AG20443 (cell line): ENCODE measurements at places on chromosomes 6 and 20.

GRCh38 chr6:147274776-147275175 lies 70.6 kb downstream of the STXBP5 start:
- DNase-seq: no peak

- peak; percentile 79 for DNase-seq
Observed at GRCh38 chr20:17558154-17558940, 11.5 kb upstream of the DSTN start.

DNA sequence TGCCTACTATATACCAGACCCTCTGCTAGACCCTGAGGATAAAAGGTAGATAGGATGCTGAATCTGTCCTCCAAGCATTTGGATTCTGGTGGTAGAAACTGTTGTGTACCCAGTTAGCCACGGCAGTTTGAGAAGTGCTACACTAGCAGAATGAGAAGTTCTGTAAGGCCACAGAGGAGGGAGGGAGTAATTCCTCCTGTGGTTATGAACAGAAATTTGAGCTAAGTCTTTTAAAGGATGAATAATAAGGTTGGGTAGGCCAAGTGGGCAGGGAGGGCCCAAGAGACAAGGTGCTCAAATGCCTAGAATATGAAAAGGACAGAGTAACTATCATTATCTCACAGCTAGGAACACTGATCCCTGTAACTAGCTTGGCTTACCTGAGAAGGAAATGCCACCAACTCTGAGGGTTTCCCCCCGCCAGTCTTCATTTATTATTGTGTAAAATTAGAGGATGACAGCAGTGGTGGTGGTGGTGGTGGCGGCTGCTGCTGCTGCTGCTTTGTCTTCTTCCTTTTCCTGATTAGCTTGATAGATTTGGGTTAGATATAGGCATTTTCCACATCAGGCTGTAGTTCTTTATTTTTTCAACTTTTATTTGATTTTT lies 243.3 kb downstream of the PRL start:
- no peak for DNase-seq

- no peak for DNase-seq
Observed at GRCh38 chr20:17710379-17711266, 10.9 kb downstream of the BANF2 start.

DNA sequence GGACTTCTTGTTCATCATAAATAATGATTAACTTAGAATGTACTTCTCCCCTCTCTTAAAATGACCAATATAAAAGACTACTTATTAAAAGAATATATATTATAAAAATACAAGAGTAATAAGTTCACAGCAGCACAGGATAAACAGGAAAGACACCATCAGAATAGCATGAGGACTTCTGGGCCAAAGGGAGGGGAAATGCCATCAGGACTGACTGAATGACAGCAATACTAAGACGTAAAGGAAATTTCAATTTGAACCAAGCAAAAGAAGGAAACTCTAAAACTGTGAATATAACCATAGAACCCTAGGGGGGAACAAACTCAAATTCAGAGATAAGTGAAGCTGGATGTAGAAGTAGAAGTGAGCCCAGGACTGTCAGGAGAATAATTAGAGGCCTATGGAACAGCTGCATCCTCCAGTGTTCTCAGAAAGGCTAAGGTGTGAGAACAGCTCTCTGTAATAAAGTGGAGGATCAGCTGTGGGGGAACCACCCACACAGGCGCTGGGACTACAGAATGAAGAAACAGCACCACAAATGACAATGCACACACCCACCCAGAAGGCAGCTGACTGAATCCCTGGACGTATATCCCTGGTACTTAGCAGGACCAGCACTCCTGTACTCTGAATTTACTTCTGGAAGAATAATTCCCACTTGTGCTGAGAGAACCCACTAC lies 37.8 kb downstream of the ZHX3 start:
- DNase-seq: no peak
